BE2C (cell line): ENCODE measurements at places on chromosomes 5 and 9.

DNA sequence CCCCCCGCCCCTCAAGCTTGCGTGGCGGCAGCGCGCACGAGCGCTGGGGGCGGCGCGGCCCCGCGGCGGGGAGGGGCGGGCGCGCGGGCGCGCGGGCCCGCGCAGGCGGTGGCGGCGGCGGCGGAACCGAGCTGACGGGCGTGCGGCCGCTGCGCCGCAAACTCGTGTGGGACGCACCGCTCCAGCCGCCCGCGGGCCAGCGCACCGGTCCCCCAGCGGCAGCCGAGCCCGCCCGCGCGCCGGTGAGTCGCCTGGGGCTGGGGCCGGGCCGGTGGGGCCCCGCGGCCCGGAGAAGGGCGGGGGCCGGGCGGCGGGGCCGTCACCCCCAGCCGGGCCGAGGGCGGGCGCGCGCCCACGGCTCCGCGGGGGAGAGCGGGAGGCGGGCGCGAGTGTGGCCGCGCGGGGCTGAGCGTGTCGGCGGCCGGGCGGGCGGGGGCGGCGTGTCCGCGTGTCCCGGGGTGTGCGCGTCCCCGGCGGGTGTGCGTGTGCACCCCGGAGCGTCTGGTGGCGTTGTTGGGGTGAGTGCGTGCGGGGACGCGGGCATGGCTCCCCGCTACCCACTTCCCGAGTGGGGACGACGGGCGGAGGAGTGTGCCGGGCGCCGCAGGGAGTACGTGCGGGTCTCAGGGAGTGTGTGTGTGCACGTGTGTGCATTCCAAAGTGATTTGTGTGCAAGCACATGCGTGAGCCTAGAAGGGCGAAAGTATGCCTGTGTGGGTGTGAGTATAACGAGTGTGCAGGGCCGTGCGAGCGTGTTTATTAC, at the start of gene NEK6:
TSS of gene NEK6 (plus strand) at position 106 of the 763 bp plus-strand sequence. CDS start 44,016 bp downstream, outside the sequence.
- DNase-seq = no peak

DNA sequence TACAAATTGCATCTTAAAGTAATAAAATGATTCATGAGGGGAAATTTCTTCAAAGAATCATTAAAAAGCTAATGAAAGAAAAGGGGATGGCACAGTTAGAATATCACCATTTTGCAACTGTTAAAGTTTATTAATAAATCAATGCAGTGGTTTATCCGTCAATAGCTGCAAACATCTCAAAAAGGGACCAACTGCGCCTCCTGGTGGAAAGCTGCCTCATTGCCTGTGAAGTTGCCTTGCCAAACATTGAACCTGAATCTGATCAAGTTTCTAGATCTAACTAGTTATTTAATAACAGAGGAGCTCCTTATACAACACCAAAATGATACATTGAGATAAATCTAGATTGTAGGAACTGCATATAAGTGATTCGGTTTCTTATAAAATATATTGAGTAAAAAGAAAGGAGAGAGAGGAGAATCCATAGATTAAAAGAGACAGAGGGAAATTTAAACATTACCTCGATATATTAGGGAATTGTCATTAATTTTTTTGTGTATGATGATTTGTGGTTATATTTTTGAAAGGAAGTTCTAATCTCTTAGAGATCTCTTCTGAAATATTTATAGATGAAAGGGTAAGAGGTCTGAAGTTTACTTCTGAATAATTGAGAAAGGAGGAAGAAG, 6.9 kb upstream of the NDUFB6 start:
- DNase-seq = peak; percentile 73

DNA sequence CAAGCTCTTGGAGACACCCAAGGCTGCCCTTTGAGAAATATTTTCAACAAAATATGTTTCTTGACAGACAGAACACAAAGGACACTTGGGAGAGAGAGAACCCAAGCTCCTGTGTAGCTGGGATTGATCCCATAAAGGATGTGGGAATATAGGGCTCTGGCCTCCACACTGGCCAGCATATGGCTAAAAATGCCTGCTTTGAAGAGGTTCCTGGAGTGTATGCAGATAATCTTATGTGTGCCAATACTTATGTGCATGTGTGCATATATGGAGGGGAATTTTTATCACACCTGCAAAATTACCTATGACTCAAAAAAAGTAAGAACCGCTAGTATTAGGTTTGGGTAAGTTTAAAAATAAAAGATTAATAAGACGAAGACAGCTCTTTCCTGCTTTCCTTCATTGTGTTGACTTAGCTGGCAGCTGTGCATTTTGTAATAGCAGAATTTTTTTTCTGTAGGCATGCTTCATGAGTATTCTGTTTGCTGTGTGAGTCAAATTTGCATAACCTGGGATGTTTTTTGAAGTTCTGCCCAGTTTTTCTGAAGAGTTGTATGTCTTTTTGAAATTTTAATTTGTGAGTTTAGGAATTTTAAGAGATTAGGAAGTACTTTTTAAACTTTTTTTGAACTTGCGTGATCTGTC, 42.6 kb downstream of the HACD4 start:
- no peak for DNase-seq

GRCh38 chr9:127116088-127116726, 6.2 kb downstream of the ANGPTL2 start:
- DNase-seq = no peak

GRCh38 chr5:134874831-134875655, 872 bp downstream of the TXNDC15 start:
- peak; percentile 83 for DNase-seq
